ENCODE measurements at places on chromosomes 7 and 10. TPM values are rescaled to one million over a fixed set of nuclear protein-coding genes. Genes with fewer than 3 reads are reported as not detected.
A peak's percentile ranks its signal among the peaks of the same experiment; 100 is the strongest.

DNA sequence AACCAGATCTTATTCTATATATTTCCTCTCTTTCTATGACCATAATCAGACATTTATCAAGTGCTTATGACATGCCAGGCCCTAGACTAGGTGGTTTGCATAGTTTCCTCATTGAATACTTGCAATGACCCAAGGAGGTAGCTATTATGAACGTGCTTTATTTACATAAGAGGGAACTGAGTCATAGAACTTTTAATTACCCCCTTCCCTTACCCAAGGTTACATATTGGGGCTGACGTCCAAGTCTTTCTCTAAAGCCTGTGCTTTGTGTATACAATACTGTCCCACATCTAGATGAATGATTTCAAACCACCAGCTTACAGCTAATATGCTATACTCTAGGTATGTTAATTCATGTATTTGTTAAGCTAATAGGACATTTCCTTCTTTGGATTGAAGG lies 91.9 kb upstream of the NPY start:
- no peaks in the 10 kb centered on the region for H3K36me3 ChIP-seq
- H3K4me3 ChIP-seq: no peak overlapping the region
- H3K27ac ChIP-seq: no peak overlapping the region
- H3K4me1 ChIP-seq: peaks cover 10% of the 10 kb centered on the region

GRCh38 chr10:16853201-16853600 lies 36.0 kb upstream of the RSU1 start:
- no peak for DNase-seq
- no peak overlapping the region for H3K27ac ChIP-seq
- H3K4me1 ChIP-seq: no peaks in the 10 kb centered on the region
- no peaks in the 10 kb centered on the region for H3K36me3 ChIP-seq
- no peaks in the 10 kb centered on the region for H3K27me3 ChIP-seq
- H3K4me3 ChIP-seq: no peak overlapping the region

The VWA2 gene
- total RNA-seq: 0.48 TPM

DNA sequence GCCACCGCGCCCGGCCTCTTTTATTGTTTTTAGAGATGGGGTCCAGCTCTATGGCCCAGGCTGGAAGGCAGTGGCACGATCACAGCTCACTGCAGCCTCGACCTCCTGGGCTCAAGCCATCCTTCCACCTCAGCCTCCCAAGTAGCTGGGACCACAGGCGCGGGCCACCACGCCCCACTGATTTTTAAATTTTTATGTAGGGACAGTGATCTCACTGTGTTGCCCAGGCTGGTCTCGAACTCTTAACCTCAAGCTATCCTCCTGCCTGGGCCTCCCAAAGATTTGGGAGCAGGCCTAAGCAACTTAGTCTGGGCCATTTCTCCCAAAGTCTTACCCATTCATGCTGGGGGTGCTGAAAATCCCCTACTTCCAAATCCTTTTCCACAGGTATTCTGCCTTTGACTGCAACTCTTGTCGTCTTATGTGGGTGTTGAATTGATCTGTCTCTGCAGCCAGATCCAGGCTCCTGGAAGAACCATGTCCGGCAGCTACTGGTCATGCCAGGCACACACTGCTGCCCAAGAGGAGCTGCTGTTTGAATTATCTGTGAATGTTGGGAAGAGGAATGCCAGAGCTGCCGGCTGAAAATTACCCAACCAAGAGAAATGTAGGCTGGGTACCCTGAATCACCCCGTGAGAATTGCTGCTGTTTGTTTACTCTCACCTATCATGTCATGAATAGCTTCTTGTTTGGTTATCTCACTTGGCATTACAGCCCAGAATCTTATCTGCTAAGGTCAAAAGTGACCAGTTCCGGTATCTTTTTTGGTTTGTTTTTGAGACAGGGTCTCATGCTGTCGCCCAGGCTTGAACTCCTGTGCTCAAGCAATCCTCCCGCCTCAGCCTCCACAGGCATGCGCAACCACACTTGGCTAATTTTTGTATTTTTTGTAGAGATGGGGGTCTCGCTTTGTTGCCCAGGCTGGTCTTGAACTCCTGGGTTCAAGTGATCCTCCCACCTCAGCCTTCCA lies 1.1 kb downstream of the ZDHHC4 start:
- peak overlapping the region; percentile 82 for H3K4me3 ChIP-seq
- DNase-seq: no peak
- H3K27ac ChIP-seq: peak overlapping the region; percentile 72
- H3K36me3 ChIP-seq: peaks cover 7% of the 10 kb centered on the region
- H3K4me1 ChIP-seq: peaks cover 17% of the 10 kb centered on the region

The PAX2 gene
- not detected for total RNA-seq

- H3K4me1 ChIP-seq: no peaks in the 10 kb centered on the region
- no peak overlapping the region for H3K4me3 ChIP-seq
- 0 out of 2 replicates have a peak overlapping the region, but pooled peaks have one; percentile 24 for H3K27ac ChIP-seq
- no peaks in the 10 kb centered on the region for H3K27me3 ChIP-seq
Measured at GRCh38 chr10:74035303-74035702, 37.4 kb downstream of the VCL start.

GRCh38 chr7:106367018-106367420 lies 82.2 kb upstream of the NAMPT start:
- 0 out of 2 replicates have a peak, but pooled peaks cover 10% of the 10 kb centered on the region for H3K36me3 ChIP-seq
- H3K27me3 ChIP-seq: no peaks in the 10 kb centered on the region
- DNase-seq: no peak
- H3K4me3 ChIP-seq: no peak overlapping the region
- peaks cover 54% of the 10 kb centered on the region for H3K4me1 ChIP-seq

Data from PC-9 (cell line).